ENCODE measurements at places on chromosomes 13 and 19.
A peak's percentile ranks its signal among the peaks of the same experiment; 100 is the strongest.

DNA sequence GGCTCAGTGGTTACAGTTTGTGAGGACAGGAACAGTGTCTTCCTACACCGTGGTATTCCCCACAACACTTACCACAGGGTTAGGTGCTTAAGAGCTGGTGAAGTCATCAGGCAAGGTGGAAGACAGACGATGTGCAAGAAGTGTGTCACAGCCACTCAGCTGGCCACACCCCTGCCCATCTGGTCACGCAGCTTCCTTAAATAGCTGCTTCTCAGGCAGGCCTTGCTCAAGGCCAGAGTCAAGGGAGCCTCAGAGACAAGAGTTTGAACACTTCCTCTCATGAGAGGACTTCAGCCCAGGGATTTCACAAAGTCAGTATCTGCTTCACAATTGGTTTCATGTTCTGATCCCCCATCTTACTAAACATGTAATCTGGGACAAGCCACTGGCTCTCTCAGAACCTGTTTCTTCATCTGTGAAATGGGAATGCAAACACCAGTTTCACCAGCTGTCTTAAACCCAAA lies 80.3 kb upstream of the FRY start:
- peak; percentile 95 for DNase-seq

- no peak for DNase-seq
Observed at GRCh38 chr13:112719016-112719415, 29.2 kb downstream of the ATP11A start.

DNA sequence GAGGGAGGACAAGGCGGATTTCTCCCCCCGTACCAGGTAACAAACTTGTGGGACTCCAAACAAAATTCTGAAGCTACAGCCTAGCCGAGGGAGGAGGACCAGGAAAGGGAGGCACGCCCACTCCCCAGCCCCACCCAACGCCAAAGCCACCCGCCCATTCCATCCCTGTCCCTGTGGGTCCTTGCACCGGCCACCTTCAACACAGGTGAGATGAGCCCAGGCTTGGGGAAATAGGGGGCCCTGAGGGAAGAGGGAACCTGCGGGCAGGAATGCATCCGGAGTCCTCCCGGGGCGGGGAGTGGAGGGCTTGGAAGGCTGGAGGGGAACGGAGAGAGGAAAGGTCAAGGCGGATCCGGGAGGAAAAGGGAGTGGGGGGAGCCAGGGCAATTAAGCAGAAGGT lies at the start of gene BEST2:
Gene BEST2 (plus strand): TSS at position 157 of the 400 bp plus-strand sequence. CDS start 802 bp downstream, outside the sequence.
- DNase-seq, result no peak

- DNase-seq, result no peak
Observed at GRCh38 chr13:37306778-37307544, 201.5 kb upstream of the CSNK1A1L start.

DNA sequence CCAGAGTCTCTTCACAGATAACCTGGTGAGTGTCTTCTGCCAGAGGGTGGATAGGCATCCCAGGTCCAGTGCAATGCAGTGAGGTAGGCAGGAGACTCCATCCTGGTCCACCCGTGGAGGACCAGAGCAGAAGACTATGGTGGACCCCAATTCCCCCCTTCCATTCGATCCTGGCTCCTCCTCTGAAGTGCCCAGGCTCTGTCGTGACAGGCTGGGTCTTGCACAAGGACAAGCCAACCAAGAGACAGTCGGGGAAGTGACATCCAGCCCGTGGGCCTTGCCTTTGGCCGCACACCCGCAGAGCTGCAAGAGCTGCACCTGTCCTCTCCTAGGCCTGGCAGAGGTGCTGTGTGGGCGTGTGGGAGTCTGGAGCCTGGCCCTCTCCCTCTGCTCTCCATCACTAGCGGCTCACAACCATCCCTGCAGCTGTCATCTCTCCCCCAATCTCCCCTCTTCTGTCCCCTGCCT lies 3.1 kb downstream of the ZNF784 start:
- DNase-seq, result no peak
